ENCODE measurements at places on chromosomes 2 and 18.

GRCh38 chr2:43082111-43082894 is 144.1 kb downstream of the ZFP36L2 start:
- no peak for DNase-seq

GRCh38 chr2:216144857-216145256 is 35.7 kb downstream of the XRCC5 start:
- no peak for DNase-seq

GRCh38 chr2:40955042-40955441 is 503.2 kb upstream of the SLC8A1 start:
- no peak for DNase-seq

DNA sequence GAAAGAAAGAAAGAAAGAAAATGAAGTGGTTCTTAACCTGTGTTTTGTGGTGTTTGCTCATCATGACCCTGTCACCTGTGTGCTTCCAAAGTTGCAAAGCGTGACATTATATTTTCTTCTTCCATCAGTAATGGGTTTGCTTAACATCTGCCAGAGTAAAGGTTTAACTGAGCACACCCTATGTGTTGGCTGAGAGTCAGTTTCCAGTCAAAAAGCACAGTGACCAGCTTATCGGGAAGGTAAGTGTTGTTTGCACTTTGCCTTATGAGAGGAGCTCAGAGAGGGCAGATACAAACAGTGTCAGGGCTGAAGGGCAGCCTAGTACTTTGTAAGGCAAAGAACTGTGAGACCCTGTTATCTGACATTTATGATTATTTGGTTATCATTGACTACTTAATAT is 406.2 kb upstream of the CWC22 start:
- no peak for DNase-seq

- no peak for DNase-seq
Measured at GRCh38 chr2:159088906-159089305, 120.5 kb downstream of the TANC1 start.

DNA sequence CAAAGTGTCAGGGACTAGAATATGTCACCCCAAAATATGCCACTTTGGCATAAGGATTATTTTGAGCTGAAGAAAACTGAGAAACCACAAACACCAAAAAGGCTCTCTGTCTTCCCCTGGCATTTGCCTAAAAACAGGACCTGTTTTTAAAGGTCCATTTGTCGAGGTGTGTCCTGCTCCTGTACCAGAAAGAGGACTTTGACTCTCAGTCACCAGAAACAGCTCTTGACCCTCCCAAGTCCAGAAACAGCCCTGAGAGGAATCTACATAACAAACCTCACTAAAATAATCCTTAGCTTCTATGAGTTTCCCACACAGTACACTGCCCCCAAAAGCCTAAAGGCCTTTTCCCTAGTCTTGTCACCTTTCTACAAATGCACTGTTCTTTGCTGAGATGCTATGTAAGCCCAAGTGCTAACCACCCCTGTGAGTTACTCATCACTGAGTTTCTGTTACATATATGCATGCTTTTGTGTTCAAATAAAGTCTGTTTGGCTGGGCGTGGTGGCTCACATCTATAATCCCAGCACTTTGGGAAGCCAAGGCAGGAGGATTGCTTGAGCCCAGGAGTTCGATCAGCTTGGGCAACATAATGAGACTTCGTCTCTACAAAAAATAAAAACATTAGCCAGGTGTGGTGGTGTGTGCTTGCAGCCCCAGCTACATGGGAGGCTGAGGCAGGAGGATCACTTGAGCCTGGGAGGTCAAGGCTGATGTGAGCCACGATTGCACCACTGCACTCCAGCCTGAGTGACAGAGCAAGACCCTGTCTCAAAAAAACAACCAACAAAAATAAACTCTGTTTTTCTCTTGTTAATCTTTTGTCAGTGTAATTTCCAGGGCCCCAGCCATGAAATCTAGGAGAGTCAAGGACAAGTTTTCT is 55.2 kb downstream of the RPL31 start:
- DNase-seq = no peak

- no peak for DNase-seq
Measured at GRCh38 chr2:218895759-218896500, 15.3 kb downstream of the WNT10A start.

DNA sequence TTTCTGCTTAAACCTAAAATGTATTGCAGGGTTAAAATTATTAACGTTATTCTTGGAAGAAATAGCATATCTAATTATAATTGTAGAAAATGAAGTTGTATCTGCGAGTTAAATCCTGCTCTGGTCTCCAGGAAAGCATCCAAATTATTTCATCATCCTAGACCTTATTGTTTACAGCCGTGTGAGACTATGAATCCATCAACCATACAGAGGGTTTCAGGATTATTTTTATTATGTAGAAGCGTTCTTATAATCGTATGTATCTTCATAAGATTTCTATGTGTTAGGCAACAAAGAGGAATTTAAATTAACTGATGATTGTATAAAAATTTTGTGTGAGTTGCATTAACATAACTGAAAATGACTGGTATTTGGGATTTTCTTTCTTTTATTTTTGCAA is 14.5 kb upstream of the DSC3 start:
- no peak for DNase-seq

GRCh38 chr2:170723446-170723958 is 8.4 kb downstream of the SP5 start:
- no peak for DNase-seq

- no peak for DNase-seq
Measured at GRCh38 chr2:16870491-16871076, 204.9 kb upstream of the CYRIA start.

- DNase-seq = no peak
Measured at GRCh38 chr2:101277111-101277510, 24.4 kb downstream of the CNOT11 start.

DNA sequence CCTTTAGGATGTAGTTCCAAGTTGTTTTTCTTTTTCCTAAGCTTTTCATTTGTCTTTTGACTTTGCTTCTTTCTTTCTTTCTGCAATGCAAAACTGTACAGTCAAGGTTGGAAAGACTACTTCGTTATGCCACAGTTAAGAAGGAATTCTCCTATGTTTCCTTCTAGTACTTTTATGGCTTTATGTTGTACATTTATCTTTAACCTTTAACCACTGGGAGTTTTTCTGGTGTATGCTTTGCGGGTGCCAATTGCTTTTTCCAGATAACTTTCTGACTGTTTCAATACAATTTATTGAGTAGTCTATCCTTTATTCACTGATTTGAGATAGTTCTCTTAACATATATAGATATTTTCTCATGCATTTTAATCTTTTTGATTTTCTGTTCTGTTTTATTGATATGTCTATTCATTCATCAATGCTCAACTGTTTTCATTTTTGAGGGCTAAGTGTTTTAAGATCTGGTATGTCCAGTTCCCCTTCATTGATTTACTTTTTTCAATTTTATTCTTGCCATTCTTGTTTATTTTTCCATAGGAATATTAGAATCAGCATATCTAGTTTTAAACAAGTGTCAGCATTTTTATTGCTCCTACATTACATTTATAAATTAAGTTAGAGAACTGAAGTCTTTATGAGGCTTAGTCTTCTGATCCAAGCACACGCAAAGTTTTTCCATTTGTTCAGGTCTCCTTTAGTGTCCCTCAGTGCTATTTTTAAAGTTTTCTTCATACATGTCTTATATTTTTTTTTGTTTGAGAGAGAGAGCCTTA is 49.9 kb upstream of the COX7A2L start:
- no peak for DNase-seq

GRCh38 chr2:32742376-32742775 is 114.5 kb downstream of the TTC27 start:
- no peak for DNase-seq

GRCh38 chr2:215514516-215514915 is 78.6 kb upstream of the FN1 start:
- no peak for DNase-seq

GRCh38 chr18:72107647-72108383 is 436.3 kb downstream of the CBLN2 start:
- DNase-seq = no peak

DNA sequence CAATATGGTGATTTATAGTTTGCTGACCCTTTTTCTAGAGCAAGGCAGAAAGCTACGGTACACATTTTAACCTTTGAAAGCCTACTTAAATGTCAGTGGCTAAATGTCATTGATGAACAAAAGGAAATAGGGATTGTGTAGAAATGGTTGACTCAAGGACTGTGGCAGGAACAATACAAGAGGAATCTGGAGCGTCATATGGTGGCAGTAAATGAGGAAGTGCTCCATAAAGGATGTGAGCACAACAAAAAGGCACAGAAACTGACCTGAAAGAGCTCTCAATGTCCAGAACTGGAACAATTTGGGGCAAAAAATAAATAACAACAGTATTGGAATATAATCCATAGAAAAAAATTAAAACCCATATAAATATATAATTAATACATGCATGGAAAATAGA is 443.9 kb upstream of the VRK2 start:
- no peak for DNase-seq

DNA sequence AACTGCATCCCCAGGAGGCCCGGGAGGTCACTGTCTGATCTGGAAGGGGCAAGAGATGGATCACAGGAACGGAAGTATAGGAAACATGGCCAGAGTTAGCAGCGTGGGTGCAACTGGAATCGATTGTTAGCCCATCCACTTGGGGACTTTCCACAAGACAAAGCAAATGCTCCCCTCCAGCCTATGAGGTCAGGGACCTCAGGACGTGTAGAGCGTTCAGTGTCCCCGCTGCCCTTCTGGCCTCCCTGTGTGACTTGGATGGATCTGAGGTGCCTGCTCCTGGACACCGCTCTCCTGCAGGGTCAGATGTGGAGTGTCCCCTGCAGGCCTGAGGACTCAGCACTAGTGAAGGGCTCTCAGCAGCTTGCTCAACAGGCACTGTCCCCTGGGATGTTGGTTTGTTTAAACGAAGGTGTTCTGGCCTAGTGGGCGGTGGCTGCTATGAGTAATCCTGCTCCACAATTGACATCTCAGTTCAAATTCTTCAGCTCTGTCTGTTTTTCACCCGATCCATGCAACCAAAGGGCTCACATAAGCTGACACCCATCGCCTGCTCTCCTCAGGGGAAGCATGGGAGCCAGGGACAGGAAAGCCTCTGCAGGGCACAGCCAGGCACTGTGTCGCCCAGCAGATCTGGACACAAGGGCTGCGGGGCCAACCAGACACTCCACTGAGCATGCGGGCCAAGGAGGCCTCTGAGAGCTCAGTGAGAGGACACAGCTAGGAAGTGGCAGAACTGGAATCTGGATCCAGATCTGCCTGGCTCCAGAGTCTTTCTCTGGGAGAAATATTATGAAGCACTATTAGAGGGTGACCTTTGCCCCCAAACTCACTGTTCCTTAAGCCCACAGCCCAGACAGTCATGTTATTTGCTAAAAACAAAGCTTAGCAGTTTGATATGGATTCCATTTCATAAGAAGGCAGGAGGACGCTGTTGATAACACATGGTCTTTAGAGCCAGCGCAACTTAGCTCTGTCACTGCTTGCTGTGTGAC is 78.5 kb downstream of the RHOB start:
- DNase-seq = no peak

DNA sequence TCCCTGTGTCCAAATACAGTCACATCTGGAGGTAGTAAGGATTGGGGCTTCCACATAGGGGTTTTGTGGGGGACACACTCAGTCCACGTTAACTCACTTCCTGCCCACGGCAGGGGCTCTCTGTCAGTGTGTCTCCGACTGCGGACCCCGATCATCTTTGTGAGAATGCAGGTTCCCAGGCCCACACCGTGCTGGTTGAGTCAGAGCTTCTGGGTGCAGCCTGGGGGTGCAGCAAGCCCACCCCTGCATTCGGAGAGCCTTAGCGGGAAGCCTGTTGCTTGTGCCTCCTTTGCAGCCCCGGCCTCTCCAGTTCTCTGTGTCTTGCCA is 28.0 kb downstream of the HPCAL1 start:
- no peak for DNase-seq

Measured in T-helper 17 cell (primary cell).